NCI-H2227 treated with DMSO at 0.1 percent for 48 hours (cell line): ENCODE measurements at places on chromosomes 7 and 10.

DNA sequence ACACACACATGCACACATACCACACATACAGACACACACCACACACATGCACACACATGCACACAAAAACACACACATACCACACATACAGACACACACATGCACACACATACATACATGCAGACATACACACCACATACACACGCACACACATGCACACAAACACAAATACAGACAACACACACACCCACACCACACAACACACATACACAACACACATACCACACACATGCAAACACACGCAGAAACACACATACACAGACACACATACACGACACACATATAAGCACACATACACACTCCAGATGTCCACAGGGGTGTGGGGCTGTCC lies 60.1 kb upstream of the PPP2R2D start:
- no peak for DNase-seq

DNA sequence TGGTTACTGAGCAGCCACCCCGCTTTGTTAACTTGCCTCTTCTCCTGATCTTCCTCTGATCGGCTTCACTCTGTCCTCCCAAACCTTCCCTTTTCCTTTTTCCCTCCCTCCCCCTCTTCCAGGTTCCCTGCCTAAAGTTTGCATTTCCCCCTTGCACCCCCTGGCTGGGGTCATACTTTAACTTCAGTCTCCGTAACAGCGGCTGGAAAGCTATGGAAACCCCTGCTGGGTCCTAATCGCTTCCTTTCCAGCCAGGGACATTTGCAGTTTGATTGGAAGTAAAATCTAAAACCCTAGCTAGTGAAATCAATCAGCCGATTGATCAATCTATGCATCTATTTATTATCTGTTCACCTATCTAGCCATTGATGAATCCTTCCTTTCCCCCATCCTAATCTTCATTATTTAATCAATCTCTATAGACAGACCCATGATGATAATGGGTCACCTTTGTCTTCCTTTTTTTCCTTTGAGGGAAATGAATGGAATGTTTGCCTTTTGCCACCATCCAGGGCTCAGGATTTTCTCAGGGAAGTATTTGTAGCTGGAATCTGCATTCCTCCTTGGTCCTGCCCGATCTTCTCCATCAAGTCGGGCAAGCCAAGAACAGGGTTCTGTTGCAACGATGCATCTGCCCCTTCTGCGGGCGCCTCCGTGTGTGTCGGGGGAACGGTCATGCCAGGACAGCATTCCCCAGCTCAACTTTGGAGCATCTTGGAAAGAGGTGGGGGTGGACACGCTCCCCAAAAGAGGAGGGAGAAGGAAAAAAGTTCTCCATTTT lies 8.8 kb downstream of the GATA3 start:
- no peak for DNase-seq

DNA sequence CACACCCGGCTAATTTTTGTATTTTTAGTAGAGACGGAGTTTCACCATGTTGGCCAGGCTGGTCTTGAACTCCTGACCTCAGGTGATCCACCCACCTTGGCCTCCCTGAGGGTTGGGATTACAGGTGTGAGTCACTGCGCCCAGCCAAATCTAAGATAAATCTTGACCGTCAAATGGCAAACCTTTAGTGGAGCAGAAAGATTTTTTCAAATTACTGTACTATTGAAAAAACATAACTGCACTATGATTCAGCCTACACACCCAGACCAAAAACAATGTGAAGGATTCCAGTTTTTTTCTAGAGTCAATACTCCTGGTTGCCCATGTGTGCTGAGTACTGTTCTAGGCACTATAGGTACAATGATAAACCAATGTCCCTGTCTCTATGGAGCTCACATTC lies 33.9 kb upstream of the SVIL start:
- no peak for DNase-seq

DNA sequence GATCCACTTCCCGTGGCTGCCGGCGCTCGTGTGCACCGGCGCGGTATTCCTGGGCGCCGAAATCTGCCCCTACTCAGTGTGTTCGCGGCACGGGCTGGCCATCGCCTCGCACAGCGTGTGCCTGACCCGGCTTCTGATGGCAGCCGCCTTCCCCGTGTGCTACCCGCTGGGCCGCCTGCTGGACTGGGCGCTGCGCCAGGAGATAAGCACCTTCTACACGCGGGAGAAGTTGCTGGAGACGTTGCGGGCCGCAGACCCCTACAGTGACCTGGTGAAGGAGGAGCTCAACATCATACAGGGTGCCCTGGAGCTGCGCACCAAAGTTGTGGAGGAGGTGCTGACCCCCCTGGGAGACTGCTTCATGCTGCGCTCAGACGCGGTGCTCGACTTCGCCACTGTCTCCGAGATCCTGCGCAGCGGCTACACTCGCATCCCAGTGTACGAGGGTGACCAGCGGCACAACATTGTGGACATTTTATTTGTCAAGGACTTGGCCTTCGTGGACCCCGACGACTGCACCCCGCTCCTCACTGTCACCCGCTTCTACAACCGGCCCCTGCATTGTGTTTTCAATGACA lies 1.3 kb downstream of the CNNM1 start:
- DNase-seq, result no peak

- DNase-seq, result no peak
Measured at GRCh38 chr7:21355406-21355874, 72.4 kb upstream of the SP4 start.

GRCh38 chr7:151383638-151384351 lies 26.0 kb downstream of the WDR86 start:
- no peak for DNase-seq

DNA sequence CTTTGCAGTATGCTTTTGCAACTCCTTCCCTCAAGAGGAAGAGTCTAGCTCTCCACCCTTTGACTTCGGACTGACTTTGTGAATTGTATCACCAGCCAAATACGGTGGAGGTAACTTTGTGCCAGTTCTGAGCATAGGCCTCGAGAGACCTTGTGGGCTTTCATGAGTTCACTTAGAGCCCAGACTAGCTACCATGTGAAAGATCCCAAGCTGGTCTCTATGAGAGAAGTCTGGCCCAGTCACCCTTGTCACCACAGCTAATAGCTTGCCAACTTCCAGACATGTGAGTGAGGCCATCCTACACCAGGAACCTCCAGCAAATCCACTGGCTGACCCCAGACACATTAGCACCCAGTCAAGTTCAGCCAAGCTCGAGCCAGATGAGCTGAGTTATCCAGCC lies 72.2 kb upstream of the EXOC4 start:
- DNase-seq, result no peak

DNA sequence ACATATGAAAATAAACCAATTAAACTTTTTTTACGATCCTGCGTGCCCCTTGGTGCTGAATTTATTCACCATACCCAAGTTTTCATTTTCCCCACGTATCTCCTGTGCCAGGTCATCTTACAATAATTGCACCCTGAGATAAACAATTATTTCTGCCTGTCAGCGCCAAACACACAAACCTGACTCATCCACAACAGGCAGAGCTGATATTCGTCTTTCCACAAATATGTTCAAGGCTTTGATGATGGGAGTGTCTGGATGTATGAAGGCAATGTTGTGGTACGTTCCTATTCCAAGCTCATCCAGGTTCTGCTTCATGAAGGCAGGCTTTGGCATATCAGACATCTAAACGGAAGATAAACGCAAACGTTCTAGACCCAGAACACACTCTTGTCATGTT lies 45.8 kb upstream of the RHEB start:
- no peak for DNase-seq

DNA sequence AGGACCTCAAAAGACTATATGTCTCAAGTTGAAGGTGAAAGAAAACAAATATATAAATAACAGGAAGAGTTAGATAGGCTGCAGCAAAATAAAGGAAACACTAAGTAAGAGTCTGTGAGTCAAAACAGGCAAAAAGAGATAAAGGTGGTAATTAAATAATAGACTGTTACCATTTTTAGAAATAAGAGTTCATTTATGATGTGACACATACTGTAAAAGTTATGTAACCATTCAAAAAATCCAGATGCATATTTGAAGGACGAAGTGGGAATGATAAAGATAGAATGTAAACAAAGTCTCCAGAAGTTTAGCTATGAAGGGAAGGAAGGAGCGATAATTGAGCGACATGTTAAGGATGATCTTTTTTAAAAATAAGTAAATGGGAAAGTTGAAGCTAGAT lies 50.5 kb downstream of the HECTD2 start:
- DNase-seq, result no peak

- DNase-seq, result no peak
Measured at GRCh38 chr10:30738416-30738815, 108.9 kb upstream of the LYZL2 start.
